ENCODE measurements at places on chromosomes 4 and X.

GRCh38 chr4:59094505-59094904 lies 1984.3 kb upstream of the IGFBP7 start:
- DNase-seq: no peak

GRCh38 chrX:8748855-8749254 lies 16.9 kb upstream of the ANOS1 start:
- no peak for DNase-seq

DNA sequence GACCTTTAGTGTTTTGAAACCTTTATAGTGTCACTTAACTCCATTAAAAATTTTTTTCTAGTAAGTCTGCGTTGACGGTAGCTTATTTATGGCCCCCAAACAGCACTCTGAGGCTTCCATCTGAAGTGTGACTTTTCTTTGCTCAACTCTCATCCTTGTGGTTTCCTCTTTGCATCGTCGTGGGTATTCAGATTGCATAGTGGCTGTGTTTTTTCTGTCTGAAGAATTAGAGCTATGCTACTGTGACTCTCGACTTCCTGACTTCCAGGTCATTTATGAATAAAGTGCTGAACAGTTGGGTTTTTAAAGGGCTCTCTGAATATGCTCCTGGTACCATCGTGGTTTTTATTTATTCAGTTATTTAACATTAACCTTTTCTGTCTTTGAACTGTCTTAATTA lies 44.9 kb downstream of the JADE1 start:
- DNase-seq: no peak

GRCh38 chr4:129453524-129454200 lies 357.7 kb downstream of the C4orf33 start:
- no peak for DNase-seq

- no peak for DNase-seq
Observed at GRCh38 chr4:61918507-61918906, 718.4 kb downstream of the ADGRL3 start.

GRCh38 chr4:154010371-154010770 lies 221.5 kb upstream of the SFRP2 start:
- DNase-seq: no peak

DNA sequence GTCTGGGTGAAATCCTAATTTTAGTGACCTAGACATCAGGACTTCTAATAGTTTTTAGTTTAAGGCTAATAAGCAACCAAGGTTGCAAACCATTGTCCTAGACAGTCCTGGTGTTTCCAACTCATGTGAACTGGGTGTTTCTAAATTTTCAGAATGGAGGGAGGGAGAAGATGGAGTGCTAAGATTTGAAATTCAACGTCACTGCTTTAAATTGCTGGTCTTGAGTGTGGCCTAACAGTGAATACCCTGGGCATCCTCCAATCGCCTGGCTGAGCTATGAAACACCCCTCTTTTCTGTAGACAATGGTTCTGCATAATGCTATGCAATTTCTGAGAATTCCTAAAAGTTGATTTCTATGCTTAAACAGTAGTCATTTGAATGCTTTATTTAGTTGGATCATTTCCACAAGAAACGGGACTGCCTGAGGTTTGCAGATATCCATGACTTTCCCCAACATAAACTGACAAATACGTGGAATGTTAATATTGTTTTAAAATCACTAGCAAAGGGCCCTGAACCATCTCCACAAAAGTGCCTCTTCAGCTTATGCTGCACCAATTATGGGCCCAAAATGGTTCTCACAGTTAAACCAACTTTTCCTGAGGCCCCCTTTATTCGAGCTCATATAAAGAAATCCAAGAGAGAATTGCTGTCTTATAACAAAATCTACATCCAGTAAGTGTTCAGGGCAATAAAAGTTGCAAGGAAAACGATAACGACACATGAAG lies 1.1 kb downstream of the FBXL5 start:
- no peak for DNase-seq

- DNase-seq: no peak
Observed at GRCh38 chr4:85741921-85742591, 267.1 kb downstream of the ARHGAP24 start.

DNA sequence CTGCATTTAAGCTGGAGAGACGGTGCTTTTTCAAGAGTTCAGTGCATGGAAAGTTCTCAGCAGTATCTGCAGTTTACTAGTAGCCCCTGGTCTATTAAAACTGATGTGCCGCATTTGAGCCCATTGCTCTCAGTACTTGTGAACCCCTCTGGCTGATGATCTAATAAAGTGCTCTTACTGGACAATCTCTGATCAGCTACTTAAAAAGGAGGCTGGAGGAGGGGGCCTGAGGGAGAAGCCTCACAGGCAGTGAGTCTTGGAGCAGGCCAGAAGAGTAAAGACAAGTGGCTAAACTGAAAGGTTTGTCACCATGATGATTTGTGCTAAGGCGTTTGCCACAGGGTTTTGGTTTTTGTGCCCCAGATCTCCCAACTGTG lies 138.5 kb downstream of the ARX start:
- no peak for DNase-seq

- DNase-seq: no peak
Observed at GRCh38 chr4:136934601-136935000, 597.7 kb downstream of the PCDH18 start.

- no peak for DNase-seq
Observed at GRCh38 chrX:132591719-132592275, 103.0 kb upstream of the MBNL3 start.

DNA sequence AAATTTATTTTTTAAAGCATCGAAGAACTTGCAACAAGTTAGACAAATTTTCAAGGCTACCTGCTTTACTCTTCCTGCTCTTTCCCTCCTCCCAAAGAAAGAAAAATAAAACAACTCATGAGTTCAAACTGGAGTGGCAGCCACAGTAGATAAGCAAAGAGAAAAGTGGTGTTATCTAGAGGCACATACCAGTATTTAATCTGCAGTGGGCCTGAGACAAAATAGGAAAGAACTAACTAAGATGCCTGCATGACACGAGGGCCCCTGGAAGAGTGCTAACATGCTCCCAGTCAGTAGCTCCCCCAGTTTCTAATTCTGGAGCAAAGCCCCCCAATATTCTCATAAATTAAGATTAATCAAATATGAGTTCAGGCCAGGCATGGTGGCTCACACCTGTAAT lies 7.9 kb downstream of the ARL9 start:
- no peak for DNase-seq

DNA sequence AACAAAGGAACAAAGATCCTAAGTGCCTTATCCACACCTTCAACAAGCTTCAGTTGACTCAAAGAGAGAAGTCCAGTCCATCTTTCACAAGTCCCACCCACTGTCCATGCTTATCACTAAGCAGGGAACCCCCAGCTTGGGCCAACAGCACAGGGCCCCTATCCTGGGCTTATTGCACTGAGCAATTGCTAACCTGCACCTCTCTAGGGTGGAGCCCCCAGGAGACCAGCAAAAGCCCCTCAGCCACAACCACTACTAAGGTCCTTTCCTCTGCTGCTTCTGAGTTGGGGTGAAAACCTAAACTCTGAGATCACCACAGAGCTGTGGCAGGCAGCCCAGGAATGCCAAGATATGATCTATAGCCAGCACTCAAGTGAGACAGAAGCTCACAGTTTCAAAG lies 96.7 kb upstream of the PBDC1 start:
- DNase-seq: no peak

GRCh38 chrX:45783002-45783401 lies 582.3 kb upstream of the DIPK2B start:
- no peak for DNase-seq

DNA sequence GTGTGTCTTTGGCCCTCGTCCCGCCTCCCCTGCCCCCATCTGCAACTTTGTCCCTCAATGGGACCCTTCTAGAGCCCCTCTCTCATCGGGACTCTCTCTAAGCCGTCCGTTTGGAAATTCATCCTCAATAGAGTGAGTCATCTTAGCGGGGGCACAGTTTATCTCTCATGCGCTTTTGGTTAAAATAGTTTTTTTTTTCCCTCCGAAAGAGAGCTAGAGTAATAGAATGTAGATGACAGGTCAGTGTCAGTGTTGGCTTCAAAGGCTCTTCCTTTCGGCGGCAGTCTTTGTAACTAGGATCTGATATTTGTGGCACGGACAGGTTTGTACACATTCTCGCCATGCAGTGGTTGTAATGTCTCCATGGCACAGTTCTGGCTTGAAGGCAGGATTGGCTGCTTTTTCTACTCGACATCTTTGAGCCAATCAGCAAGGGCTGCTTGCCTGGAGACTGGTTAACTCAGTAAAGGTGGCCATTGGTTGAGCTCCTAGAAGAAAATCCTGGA lies 989 bp downstream of the N4BP2 start:
- peak; percentile 39 for DNase-seq

DNA sequence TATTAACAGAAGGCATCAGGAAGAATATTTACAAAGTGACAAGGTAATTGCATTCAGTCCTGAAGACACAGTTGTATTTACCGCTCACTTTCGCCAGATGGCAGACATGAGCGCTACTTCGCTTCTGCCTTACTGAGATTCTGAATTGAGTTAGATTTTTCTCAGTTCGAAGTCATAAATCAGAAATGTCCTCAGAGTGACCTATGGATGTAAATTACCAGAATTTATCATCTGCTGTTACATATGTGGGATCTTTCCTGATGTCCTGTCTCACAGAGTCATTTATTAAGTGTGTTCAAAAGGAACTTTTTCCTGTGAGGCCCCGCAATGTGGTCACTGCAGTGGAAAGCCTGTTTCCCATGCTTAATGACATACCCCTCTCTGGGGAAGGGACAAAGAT lies 97.3 kb upstream of the DCLK2 start:
- peak; percentile 4 for DNase-seq

GRCh38 chr4:26238778-26239679 lies 81.8 kb upstream of the RBPJ start:
- no peak for DNase-seq

- no peak for DNase-seq
Observed at GRCh38 chr4:145498430-145498829, 16.8 kb downstream of the SMAD1 start.

GRCh38 chr4:182425302-182425701 lies 182.1 kb downstream of the TENM3 start:
- DNase-seq: no peak

- no peak for DNase-seq
Observed at GRCh38 chr4:2591189-2591588, 54.7 kb downstream of the FAM193A start.

DNA sequence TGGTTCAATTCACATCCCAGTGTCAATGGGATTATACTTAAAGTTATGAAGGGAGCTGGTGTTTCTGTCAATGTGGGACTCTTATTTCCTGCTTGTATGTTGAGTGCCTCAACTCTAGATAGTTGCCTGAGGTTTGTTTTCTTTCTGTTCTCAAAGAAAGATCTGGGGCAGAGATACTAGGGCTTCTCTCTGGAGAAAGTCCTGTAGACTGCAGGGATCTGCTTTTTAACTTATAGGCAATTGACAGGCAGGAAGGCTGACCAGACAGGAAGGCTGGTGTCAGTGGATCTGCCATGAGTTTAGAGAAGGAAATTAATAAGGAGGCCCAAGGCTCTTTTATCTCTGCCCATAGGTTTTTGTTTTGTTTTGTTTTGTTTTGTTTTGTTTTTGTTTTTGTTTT lies 64.0 kb upstream of the PRKX start:
- no peak for DNase-seq

DNA sequence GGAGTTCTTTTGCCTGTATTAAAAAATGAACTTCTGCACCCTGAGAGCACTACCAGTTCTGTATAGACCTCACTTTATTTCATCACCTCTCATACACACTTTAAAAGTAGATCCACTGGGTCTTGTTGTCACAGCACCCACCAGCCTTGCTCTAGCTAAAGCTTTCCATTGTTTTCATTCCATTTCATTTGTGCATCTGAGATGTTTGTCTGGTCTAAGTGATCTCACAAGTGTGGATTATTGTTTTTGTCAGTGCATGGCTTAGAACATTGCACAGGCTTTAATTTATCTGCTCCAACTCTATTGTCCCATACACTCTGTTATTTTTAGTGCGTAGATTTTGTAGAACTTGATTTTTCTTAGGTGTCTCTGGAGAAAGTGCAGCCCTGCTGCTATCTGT lies 1157.5 kb upstream of the PABPC4L start:
- no peak for DNase-seq

- no peak for DNase-seq
Observed at GRCh38 chrX:153829799-153830639, at the start of gene PDZD4. PDZD4 (minus strand) TSS chrX:153830544; CDS start chrX:153830298, 246 bp downstream.

DNA sequence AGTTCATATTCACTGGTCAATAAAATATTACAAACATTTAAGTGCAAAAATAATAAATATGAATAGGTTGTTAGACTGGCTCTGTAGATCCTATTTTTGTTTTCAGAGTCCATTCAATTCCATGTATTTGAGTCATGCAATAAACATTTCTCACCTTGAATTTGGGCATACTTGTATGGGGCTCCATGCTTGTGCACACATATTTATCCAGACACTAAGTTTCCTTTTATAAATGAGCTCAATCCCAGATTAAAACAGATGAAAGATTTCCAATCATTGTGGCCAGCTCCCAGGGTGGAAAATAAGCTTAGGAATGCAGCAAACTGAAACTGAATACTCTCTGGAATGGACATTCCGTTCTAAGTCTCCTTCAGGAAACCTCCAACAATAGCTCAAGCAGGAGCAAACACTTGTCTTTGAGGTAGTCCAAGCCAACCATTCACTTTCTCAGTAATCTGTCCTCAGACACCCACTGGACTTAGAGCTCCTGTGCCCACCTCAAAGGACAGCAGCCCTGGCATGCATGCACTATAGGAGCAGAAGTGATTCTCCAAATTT lies 16.4 kb downstream of the DMD start:
- DNase-seq: no peak

GRCh38 chrX:67787196-67787595 lies 243.4 kb downstream of the AR start:
- DNase-seq: no peak

- DNase-seq: no peak
Observed at GRCh38 chr4:8283161-8283560, 13.6 kb downstream of the HTRA3 start.

Measured in stimulated activated CD8-positive, alpha-beta memory T cell treated with anti-CD3 and anti-CD28 coated beads, Interleukin-2, amount 100 ng/mL, for 48 hours (primary cell).